ENCODE measurements at places on chromosomes 11 and 22.

- DNase-seq, result peak; percentile 6
Measured at GRCh38 chr22:21981874-21982273, 713 bp downstream of the TOP3B start.

GRCh38 chr11:119434591-119435330 is 11.8 kb upstream of the THY1 start:
- DNase-seq, result no peak

- DNase-seq, result no peak
Measured at GRCh38 chr11:126118806-126119205, 56.1 kb upstream of the CDON start.

- no peak for DNase-seq
Measured at GRCh38 chr11:65266210-65266609, 4.4 kb downstream of the POLA2 start.

DNA sequence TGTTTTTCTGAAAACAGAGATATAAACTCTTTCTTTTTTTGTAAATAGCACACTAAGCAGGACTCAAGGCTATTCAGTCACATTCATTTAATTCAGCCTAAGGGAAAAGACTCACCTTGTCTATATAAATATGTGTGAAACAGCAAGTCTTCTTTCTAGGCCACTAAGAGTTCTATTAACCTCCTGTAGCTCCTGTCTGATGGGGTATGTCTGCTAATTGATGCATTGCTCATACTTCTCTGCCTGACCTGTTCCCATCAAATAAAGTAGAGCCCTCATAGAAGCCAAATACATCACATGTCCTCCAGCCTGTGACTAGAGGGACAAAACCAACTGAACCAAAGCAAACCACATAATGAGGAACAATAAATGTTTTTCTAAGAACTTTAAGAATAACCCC is 68.2 kb downstream of the MSANTD4 start:
- no peak for DNase-seq

- DNase-seq, result peak; percentile 27
Measured at GRCh38 chr11:64234647-64235379, 429 bp downstream of the VEGFB start.

- DNase-seq, result peak; percentile 83
Measured at GRCh38 chr11:96303064-96303463, 39.9 kb downstream of the MAML2 start.

GRCh38 chr11:44608991-44609782 is 43.7 kb downstream of the CD82 start:
- no peak for DNase-seq

GRCh38 chr11:45771193-45771565 is 33.8 kb upstream of the SLC35C1 start:
- no peak for DNase-seq

- no peak for DNase-seq
Measured at GRCh38 chr22:42360348-42360747, 71.9 kb downstream of the NFAM1 start.

DNA sequence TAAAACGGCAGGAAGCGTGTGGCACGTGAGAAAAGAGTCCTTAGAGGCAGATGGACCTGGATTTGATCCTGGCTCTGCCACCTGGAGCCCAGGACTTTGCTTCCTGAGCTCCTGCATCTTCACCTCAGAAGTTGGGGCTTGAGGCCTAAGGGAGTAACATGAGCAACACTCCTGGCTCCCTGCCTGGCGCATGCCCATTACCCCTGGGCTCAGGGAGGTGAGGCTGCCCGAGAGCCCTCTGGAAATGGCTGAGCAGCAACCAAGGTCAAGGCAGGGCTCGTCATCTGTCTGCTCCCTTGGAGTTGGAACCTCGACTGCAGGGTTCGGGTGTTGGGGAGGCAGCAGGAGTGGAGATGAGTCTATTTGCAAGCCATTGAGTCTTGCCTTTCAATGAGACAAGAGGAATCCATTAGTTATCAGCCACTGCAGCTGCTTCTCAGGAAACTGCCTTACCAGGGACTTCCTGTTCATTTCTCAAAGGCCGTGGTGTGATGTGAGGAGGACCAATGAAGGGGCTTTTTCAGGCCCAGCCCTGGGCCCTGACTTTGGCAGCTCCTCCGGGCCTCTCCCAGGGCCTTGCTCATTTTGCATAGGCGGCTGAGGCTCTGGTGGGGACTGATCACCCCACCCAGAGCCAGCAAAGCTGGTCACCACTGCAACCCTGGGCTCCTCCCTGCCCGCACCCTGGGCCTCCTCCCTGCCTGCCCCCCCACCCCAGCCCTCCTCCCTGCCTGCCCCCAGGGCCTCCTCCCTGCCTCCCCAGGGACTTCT is 6.4 kb downstream of the FADS2 start:
- no peak for DNase-seq

DNA sequence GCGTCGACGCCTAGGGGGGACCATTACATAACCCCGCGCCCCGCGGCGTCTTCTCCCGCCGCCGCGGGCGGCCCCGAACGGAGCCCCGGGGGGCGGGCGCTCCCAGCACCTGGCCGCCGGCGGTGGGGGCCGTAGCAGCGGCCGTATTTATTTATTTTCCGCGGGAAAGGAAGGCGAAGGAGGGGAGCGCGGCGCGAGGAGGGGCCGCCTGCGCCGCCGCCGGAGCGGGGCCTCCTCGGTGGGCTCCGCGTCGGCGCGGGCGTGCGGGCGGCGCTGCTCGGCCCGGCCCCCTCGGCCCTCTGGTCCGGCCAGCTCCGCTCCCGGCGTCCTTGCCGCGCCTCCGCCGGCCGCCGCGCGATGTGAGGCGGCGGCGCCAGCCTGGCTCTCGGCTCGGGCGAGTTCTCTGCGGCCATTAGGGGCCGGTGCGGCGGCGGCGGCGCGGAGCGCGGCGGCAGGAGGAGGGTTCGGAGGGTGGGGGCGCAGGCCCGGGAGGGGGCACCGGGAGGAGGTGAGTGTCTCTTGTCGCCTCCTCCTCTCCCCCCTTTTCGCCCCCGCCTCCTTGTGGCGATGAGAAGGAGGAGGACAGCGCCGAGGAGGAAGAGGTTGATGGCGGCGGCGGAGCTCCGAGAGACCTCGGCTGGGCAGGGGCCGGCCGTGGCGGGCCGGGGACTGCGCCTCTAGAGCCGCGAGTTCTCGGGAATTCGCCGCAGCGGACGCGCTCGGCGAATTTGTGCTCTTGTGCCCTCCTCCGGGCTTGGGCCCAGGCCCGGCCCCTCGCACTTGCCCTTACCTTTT is at the start of gene EP300:
EP300 (plus strand) TSS at position 570 of the 795 bp plus-strand sequence. CDS start 413 bp downstream, outside the sequence.
- DNase-seq, result peak; percentile 67

Data from mammary epithelial cell (primary cell).